Caco-2 (cell line): ENCODE measurements at places on chromosomes 13 and 19. TPM values are rescaled to one million over a fixed set of nuclear protein-coding genes. Genes with fewer than 3 reads are reported as not detected.

The DZIP1 gene
- total RNA-seq, result 6.5 and 8.1 TPM in 2 replicates

- DNase-seq, result no peak
Observed at GRCh38 chr19:19588546-19588945, 29.9 kb downstream of the PBX4 start.

DNA sequence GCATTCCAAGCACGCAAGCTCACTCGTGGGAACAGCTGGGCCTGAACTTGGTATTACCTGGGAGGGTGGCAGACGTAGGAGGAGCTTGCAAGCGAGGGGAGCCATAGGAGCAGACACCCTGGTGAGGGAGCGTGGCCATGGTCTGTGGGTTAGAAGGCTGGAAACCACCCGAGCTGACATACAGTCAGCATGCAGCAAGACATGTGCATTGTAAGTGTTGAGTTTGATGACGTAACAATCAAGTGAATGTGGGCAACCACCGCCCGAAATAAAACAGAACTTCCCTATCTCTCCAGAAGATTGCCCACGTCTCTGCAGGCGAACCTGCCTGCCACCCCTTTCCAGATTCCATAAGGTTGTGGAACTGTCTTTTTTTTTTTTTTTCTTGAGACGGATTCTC, 26.8 kb downstream of the UBXN6 start:
- no peak for DNase-seq

DNA sequence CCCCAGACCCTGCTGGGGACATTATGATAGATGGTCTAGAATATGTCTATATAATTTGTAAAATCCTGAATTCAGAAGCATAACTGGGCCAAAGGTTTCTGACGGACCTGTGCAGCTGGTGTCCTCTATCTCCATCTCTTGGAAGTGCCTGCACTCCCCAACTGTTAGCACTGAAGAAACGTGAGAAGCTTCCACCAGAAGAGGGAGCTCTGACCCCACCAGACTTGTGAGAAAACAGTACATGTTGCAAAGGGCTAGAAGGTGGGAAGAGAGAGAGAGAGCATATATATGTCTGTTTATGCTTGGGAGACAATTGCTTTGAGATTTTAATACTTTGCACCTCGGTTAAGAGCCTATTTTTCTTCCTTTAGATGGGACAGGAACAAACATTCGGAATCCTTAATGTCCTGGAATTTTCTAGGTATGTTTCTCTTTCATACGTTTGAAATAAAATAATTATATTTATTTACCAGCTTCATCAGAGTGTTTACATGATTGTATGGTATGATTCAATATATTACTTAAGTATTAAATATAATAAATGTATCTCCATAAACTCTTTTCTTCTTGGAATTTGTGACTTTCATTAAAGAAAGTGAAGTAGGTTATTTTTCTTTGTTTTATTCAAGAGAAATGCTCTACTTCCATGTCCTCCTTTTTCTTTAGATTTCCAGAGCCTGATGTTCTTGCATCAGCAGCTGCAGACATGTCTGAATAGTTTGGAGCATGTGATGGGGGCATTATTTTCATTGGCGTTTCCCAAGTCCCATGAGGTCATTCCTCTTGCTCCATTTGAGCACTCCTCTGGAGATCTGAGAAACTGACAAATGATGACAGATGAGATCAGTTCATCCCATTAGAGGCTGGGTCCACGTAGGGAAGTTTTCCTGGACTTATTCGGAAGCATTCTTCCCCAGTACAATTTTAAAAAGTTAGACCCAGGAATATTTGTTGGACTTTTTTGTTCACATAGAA, 202.9 kb downstream of the ATP8A2 start:
- DNase-seq, result peak; percentile 87

GRCh38 chr19:3479177-3479833, 1.0 kb downstream of the SMIM24 start:
- no peak for DNase-seq

The KIR2DL1 gene
- total RNA-seq, result not detected in 2 replicates
